ENCODE measurements at places on chromosomes 11 and 22.
A peak's percentile ranks its signal among the peaks of the same experiment; 100 is the strongest.

GRCh38 chr22:46010207-46010867 is 33.4 kb upstream of the WNT7B start:
- DNase-seq = no peak

- no peak for DNase-seq
Measured at GRCh38 chr22:38005943-38006342, 21.6 kb upstream of the SOX10 start.

DNA sequence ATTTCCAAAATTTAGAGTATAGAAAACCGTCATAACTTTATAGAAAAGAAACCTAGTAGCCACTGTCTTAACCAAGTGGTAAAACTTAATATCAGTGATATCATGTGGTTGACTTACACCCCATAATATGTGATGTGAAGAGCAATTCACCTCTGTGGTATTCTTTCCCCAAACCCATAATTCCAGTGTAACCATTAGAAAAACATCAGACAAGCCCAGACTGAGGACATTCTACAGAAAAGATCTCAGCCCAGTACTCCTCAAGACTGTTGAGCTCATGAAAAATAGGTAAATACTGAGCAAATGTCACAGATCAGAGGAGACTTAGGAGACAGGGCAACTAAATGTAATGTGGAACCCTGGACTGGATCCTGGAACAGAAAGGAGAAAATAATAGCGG is 134.6 kb downstream of the PGR start:
- no peak for DNase-seq

GRCh38 chr22:22968366-22968765 is 80.8 kb downstream of the IGLL5 start:
- DNase-seq = no peak

- DNase-seq = peak; percentile 64
Measured at GRCh38 chr11:67421430-67422031, 6.1 kb downstream of the CARNS1 start.

DNA sequence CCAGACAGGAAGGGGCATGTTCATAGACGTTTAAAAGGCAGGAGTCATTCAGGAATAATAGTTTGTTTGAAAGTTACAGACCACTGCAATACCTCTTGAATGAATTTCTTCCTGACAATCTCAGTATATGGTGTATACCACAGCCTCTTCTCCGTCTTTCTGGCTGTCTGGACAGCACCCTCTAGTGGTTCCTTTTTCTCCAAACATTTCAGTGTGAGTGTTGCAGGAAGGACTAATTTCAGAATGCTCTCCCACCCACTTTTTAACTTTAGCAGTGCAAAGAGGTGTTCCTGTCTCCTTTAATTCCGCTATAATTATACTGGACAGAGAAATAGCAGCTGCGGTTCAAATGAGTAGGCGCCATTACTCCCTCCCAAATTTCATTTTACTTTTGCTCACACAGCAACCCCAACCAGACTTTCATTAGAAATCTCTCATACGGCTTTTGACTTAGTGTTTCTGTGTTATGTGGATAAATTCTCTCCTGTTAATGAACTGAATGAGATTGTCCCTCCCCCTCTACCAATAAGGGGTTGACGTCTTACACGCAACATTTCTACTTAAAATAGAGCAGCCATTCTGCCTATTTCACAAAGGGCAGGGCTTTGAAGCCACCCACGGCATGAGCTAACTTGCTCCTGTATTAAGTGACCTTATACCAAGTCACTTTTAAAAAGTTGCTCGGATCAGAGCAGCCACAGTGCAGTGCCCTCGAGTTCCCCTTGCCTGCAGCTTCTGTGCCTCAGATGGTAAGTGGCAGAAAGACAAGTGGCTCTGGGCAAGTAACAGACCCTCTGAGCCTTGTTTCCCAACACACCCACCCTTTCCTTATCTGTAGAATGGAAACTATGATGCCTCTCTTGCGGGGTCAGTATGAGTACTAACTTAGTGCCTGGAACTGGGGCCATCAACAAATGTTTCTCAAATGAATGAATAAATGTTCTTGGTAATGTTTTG is 368.6 kb downstream of the OPCML start:
- DNase-seq = no peak

DNA sequence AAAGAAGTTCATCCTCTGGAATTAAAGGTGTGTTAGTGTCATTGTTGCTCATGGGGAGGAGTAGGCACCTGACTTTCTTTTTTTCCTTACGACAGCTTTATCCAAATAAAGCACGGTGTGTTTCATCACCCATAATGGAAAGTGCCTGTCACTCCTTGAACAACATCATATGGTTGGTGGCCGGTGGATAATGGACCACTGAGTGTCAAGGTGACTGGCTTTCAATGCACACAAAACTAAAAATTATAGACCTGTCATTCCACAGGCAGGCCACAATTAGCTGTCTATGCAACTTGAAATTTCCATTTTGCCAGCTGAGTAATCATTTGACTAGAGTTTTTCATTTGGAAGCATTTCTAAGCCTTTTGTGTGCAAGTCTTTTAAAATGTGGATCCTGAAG is 45.0 kb upstream of the MPPED2 start:
- no peak for DNase-seq

DNA sequence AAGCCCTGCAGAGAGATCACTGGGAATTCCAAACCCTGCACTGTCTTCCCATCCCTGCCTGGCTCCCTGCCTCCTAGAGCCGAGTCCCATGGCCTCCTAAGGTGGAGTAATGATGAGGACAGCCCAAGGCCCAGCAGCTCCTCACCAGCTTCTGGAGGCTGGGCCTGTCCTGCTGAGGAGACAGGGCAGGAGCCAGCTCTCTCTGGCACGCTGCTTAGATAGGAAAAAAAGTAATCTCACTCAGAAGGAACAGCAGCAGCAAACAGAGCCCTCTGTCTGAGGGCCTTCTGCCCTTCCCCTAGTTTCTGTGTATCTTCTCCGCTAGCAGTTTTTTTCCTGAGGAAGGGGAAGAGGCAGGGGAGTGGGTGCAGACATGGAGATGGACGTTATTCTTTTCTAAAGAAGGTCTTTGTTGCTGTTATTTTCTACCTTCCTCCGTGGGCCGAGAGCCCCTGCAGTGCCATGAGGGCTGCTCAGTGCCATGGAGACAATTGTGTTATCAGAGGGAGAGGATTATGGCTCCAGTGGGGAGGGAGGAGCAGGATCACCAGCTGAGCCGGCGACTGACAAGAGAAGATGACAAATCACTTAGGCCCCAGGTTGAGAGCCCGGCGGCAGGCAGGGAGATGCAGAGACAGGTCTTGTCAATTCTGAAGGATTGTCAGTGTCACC is 315.3 kb downstream of the BUD13 start:
- no peak for DNase-seq

- DNase-seq = no peak
Measured at GRCh38 chr22:24421428-24421931, 5.9 kb upstream of the ADORA2A start.

DNA sequence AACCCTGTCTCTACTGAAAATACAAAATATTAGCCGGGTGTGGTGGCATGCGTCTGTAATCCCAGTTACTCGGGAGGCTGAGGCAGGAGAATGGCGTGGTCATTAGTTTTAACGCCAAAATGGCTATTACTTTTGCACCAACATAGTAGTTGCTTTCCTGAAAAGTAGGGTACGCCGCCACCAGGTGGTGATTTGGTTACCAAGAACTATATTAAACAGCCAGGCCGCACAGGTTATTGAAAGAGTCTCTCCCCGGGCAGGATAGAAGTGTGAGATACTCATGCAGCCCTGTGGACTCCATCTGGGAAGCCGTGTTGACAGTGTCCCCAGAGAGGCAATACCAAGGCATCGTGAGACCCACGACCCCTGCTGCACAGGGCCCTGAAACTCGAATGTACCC is 24.6 kb upstream of the LRRC32 start:
- no peak for DNase-seq

DNA sequence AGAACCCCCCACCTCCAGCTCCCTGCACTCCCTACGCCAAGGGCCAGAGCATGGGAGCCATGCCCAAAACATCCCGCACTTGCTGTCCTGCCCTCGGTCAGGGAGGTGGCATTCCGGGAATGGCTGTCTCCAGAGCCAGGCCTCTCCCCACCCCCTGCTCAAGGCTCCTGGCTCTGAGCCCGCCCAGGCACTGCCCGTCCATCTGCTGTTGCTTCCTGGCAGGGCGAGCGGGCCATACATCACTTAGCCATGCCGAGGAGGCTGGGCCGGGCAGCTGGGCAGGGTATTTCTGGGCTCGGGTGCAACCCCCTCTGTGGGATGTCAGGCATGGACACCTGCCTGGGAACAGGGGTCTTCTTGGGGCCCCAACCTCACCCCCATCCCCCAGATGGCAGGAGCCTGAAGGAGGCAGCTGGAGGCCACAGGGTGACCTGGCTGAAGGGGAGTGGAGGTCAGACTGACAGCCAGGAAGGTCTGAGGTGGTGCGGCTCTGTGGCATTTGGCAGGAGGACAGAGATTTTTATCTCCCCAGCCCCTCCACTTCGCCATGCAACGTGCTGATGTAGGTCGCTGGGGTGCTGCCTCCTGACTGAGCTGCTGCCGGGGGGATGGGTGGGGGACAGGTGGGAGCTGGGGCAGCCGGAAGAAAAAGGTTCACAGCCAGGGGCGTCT is 8.7 kb upstream of the CABP7 start:
- DNase-seq = no peak

DNA sequence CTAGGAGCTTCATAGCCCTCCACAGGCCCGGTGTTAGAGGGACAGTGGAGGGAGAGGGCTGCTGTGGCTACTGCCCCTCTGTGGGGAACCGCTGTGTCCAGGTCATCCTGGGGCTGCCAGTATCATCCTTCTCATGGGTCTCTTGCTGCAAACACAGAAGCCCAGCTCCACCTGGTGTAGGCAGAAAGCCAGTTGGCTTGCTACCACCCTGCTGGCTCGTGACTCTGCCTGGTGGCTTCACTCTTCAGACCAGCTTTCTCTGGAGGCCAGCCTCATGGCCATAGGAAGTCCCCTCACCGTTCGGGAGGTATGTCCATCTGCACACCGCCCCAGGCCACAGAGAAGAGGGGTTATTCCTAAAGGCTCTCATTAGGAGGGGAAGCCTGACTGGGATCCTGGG is 19.4 kb upstream of the SUSD2 start:
- no peak for DNase-seq

- no peak for DNase-seq
Measured at GRCh38 chr22:35418088-35418487, 18.1 kb downstream of the MCM5 start.

DNA sequence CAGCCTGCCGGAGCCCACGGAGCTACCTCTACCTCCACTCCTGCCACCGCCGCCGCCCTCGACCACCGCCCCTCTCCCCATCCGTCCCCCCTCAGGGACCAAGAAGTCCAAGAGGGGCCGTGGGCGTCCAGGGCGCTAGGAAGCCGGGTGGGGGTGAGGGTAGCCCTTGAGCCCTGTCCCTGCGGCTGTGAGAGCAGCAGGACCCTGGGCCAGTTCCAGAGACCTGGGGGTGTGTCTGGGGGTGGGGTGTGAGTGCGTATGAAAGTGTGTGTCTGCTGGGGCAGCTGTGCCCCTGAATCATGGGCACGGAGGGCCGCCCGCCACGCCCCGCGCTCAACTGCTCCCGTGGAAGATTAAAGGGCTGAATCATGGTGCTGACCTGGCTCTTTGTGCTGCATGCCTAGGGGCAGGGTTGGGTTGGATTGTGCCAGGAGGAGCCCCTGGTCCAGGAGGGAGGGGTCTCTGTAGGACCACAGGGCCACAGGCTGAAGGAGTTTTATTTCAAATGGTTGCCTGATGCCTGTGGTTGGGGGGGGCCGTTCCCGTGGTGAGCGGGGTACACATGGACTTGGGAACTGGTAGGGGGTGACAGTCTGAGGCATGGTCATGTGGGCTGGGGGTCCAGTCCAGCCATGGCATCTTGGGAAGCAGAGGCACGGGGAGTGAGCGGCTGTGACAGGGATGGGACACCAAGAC is 2.3 kb downstream of the PTPRCAP start:
- no peak for DNase-seq

DNA sequence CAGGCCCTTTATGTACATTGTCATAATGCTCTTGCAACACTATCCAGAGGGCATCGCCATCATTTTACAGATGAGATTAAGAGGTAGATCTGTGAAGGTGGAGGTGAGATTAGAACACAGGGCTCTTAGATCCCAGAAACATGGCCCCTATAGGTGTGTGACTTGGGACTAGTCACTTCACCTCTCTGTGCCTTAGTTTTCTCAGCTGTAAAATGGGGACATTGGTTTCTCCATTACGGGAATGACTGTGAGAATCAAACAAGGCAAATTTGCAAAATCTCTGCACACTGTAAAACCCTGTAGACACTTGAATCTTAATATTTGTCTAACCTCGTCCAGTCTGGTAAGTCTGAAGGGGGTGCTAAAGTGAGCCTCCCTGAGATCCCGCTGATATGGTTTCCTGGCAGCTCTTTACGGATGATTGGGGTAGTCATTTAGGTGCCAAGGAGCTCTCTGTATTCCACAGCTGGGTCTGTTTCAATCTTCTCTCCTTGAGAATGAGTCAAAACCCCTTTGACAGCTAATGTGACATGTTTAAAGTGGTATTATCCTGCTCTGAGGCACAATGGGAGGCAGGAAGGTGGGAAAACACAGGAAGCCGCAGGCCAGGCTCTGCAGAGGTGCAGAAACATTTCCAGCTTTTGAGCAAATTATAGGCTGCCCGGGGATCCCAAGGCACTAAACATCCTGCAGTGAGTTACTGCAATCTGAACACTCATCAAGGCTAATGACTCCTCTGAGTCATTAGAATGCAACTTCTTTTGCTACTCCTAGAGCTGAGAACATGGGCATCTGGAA is 140.8 kb downstream of the CCDC81 start:
- DNase-seq = no peak

DNA sequence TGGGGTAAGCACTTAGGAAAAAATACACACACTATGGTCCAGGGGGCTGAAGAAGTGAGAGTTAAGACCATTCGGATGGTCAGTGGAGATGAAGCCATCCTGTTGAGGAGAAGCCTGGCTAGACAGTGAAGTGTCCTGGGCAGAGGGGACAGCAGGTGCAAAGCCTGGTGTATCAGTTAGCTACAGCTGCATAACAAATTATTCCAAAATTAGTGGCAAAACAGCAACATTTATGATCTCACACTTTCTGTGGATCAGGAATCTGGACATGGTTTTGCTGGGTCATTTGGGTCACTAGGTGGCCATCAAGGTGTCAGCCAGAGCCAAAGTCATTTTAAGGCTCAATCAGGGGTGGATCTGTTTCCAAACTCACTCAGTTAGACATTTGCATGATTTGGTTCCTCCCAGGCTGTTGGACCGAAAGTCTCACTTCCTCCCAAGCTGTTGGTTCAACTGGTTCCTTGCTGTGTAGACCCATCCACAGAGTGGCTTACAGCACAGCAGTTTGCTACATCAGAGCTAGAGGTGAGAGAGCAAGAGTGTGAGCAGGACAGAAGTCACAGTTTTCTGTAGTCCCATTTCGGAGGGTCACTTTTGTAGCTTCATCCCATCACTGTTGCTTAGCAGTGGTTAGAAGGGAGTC is 80.1 kb upstream of the ALX4 start:
- no peak for DNase-seq

GRCh38 chr11:64321533-64321932 is 3.6 kb downstream of the PRDX5 start:
- no peak for DNase-seq

- DNase-seq = no peak
Measured at GRCh38 chr11:112163875-112164685, at the start of gene IL18. IL18 (minus strand) TSS chr11:112164094; CDS start chr11:112155053, 9,041 bp downstream.

- no peak for DNase-seq
Measured at GRCh38 chr11:64876835-64877341, 1.5 kb downstream of the EHD1 start.

GRCh38 chr11:113184498-113184897 is 129.9 kb upstream of the TTC12 start:
- DNase-seq = no peak

- no peak for DNase-seq
Measured at GRCh38 chr11:133968300-133968699, 11.5 kb upstream of the IGSF9B start.

GRCh38 chr11:103651341-103651998 is 385.0 kb upstream of the DDI1 start:
- DNase-seq = no peak

- DNase-seq = no peak
Measured at GRCh38 chr22:37959231-37959825, 5.8 kb downstream of the POLR2F start.

Measured in natural killer cell treated with Interleukin-12 subunit alpha and Interleukin-12 subunit beta and Interleukin-15 and Interleukin-18, amount 100 ng/mL, for 72 hours (primary cell).